Adrenal gland (tissue), 19 donors: ENCODE measurements at places on chromosomes 13 and 19.

DNA sequence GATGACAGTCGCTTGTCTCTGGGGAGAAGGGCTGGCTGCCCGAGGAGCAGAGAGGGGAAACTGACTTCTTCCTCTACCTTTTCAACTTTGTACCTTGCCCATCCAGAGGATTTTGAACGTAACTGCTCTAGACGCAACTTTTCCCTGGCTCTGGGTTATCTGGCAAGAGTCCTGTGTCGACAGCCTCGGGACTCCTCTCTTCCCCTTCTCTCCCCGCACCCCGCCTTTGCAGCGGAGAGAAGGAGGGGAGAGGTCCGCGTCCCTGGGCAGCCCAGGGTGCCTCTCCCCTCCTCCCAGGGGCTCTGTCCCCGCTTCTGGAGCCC lies 574 bp downstream of the SH3GL1 start:
- DNase-seq = no peak

- no peak for DNase-seq
Observed at GRCh38 chr13:52461265-52461664, 6.0 kb downstream of the CKAP2 start.

GRCh38 chr13:43031881-43032280 lies 8.5 kb downstream of the DNAJC15 start:
- DNase-seq = no peak

DNA sequence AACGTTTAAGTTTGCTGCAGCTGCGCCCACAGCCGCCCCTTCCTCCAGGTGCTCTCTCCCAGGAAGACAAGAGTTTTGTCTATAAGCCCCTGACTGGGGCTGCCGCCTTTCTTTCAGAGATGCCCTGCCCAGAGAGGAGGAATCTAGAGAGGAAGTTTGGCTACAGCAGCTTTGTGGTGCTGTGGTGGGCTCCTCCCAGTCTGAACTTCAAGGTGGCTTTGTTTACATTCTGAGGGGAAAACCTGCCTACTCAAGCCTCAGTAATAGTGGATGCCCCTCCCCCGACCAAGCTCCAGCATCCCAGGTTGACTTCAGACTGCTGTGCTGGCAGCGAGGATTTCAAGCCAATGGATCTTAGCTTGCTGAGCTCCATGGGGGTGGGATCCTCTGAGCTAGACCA lies 6.4 kb upstream of the ERICH6B start:
- DNase-seq = no peak

- no peak for DNase-seq
Observed at GRCh38 chr13:106133025-106133424, 402.4 kb downstream of the EFNB2 start.

DNA sequence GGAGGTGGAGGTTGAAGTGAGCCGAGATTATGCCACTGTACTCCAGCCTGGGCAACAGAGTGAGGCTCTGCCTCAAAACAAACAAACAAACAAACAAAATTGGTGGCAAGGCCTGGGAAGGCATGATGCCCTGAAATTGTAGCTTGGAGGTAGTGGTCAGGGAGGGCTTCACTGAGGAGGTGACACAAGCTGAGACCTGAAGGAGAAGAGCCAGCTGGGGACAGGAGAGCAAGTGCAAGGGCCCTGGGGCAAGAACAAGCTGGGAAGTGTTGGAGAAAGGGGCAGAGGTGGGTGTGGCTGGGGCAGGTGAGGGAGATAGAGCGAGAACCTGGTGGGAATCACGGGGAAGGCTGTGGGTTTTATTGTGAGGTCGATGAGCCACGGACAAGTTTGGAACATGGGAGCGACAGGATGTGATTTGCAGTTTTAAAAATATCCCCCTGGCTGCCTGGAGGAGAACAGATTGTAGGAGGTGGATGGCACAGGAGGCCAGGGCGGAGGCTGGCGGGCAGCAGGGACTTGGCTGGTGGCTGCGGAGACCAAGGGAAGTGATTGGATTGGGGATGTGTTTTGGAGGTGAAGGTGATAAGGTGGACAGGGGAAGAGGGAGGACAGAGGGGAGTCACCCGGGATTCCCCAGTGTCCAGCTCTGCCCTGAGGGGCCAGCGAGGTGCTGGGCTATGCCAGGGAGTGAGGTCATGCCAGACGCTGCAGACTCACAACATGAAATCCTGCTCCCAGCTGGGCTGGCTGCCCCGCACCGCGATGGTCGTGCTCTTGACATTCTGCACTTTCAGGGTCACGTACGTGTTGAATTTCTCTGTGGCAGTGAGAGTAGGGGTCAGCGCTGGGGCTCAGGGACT lies 14.0 kb downstream of the UNC13A start:
- no peak for DNase-seq

- no peak for DNase-seq
Observed at GRCh38 chr13:74070065-74070464, 64.1 kb downstream of the KLF12 start.

- no peak for DNase-seq
Observed at GRCh38 chr19:48807590-48808308, 3.1 kb downstream of the BCAT2 start.

DNA sequence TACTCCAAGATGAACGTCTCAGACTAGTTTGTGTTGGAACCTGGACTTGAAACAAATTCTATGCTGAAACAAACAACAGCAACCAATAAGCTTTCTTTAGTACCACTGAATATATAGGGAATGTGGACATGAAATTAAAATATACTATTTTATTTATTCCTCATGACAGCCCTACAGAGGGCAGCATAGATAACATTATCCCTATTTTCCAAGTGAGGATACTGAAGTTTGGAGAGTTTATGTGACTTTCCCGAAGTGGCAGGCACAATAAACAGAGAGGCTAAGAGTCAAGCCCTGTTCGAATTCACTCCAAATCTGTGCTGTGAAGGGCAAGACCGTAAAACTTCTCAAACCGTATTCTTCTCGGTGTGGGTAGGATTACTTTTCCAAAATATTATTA lies 509.9 kb upstream of the GPC6 start:
- DNase-seq = no peak
